ENCODE measurements at places on chromosomes 6 and 20.

GRCh38 chr6:49225471-49225870 is 237.6 kb downstream of the MMUT start:
- DNase-seq, result no peak

DNA sequence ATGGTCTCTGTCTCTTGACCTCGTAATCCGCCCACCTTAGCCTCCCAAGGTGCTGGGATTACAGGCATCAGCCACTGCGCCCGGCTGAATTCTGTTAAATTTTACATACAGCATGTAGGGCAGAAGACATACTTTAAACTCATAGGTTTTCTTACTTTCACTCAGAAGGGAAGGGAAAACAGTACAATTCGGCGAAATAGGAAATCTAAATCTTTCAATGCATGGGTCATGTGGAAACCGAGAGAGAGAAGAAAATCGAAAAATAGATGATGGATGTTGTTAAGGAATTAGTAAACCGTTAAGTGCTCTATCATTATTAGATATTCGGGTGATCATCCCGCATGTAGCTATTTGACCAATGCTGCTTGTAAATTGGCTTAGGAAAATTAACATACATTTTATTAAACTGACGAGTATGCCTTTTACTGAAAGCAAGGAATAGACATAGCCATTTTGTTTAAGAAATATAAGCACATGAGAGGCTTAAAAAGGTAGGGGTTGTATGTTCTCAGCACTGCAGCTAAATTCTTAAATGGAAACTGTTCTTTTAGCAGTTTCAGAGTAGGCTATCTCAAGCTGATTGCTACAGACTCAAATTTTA is 164.7 kb upstream of the AGPAT4 start:
- no peak for DNase-seq

DNA sequence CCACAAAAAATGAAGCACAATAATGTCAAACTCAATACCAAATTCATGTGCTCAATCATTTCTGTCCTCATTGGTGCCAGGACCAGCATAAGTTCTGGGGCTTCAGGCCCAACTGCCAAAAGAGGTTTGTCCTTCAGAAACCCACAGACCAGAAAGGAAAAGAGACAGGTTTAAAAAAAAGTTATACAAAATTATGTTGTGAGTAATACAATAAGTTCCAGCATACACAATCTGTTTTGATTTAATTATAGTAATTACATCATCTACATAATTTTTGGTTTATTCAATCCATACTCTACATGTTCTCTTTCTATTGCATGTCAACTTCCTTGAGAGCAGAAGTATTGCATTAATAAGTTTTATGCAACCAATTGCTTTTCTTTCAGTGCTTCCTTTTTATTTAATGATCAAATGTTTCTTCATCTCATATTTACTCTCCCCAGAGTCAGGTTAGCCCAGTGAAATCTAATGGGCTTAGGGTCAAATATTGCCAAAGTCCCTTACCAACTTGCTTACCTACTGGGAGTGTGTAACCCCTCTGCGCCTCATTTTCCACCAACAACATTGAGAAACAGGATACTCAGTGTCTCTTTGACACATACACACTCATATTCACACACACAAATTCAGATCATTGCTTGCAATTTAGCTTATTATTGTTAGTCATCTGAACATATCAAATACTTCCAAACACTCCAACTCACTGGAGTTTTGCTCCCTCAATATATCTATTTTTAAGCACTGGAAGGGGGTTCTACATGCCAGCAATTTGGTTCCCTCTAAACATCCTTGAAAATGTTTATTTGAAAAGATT is 424.4 kb upstream of the MARCKS start:
- DNase-seq, result no peak

- peak; percentile 42 for DNase-seq
Measured at GRCh38 chr6:25637960-25638434, 14.0 kb upstream of the SCGN start.

DNA sequence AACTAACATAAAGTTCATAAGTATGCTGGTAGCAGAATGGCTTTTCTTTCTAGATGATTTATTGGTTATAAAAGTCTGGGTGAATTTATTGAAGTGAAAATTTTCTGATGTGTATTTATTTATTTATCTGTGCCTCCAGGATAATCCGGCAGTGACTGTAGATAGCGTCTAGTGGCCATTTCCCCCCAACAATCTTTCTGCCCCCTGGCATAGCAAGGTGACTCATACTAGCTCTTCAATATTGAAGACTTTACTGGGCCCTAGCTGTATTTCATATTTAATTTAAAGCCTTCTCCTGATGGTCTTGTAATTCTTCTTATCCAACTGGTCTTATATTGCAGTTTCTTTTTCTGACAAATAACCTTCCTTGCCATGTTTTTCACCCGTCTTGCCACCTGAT is 154.1 kb upstream of the SGK1 start:
- DNase-seq, result no peak

GRCh38 chr6:36766399-36766945 is 68.8 kb downstream of the RAB44 start:
- no peak for DNase-seq

- DNase-seq, result no peak
Measured at GRCh38 chr20:52269321-52269720, 77.7 kb upstream of the ZFP64 start.

GRCh38 chr20:4929686-4930397 is 71.5 kb downstream of the SLC23A2 start:
- DNase-seq, result peak; percentile 40

- no peak for DNase-seq
Measured at GRCh38 chr20:15512916-15513315, 1060.3 kb downstream of the KIF16B start.

DNA sequence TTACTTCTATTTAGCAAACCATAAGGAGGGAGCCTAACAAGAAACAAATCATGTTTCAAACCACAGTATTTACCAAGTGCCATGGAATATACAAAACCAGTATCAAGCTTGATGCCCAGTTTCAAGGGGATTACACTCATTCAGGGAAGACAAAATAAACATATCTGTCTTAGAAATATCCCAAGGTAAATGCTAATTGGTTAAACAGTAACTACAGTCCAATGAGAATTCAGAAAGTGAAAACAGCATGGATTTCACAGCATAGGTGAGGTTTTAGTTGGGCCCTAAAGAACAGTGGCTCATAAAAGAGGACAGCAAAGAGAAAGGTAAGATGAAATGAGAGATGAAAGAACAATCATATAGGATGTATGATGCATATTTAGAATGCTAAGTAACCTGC is 110.3 kb downstream of the CHD6 start:
- no peak for DNase-seq

DNA sequence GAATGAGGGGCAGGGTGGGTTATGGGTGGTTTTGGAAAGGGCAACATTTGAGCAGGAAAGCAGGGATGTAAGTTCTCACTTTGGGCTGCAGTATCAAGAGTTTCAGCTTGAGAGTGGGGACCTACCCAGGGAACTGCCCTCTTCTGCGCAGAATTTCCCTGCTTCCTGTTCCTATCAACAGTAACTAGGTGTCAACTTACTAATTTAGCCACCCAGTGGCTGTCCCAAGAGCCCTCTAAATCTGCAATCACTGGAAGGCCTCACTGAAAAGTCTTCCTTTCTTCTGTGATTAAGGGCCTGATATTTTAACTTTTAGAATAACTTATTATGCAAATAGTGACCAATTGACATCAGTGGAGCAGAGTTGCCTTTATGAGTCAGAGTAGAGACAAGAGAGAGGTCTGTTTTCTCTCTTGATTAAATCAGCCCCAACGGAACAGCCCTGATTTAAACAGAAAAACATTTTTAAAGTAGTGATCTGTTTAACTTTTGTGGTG is 118.2 kb upstream of the RIPOR2 start:
- no peak for DNase-seq

- DNase-seq, result peak; percentile 99
Measured at GRCh38 chr20:11350126-11351005, 567.3 kb upstream of the BTBD3 start.

DNA sequence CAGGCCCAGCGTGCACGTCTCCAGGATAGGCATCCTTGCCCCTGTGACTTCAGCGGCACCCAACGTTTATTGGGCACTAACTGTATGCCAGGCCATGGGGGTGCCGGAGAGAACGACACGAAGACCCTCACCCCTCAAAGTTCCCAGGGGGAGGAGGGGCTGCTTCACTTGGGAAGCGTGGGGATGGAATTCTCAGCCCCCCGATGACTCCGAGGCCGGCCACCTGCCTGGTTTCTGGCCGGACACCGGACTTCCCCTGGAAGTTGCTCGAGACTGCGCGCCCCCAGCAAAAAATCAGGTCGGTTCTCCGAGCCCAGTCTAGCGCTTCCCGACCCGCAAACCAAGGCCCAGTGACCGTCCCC is 275 bp upstream of the MAVS start:
- DNase-seq, result no peak

DNA sequence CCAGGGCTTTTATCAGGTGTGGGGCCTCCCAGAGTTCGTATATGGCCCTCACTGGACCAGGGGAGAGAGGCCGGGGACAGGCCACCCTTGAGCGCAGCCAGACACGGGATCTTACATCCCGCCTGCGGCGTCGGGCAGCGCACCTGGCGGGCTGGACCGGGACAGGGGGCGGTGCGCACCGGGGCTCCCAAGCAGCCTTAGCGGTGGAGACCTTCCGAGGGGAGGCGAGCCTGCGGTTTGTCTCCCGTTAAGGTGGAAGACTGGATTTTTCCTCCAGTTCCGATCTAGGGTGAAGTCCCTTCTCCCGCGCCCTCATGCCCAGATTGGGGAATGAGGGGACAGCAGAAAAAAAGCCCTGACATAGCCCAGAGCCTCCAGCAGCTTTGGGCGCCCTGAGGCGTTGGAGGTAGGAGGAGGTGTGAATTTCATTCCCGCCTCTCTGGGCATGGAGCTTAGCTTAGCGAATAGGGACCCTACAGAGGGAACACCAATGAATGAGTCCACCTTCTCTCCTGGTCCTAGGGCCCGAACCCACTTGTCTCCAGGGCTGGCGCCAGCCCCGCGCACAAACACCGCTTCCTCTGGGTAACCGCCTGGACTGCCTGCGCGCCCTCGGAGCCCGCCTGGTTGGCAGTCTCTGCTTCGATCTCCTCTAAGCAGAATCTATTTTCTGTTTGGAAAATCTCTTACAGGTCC is 6.7 kb upstream of the LAMP5 start:
- no peak for DNase-seq

DNA sequence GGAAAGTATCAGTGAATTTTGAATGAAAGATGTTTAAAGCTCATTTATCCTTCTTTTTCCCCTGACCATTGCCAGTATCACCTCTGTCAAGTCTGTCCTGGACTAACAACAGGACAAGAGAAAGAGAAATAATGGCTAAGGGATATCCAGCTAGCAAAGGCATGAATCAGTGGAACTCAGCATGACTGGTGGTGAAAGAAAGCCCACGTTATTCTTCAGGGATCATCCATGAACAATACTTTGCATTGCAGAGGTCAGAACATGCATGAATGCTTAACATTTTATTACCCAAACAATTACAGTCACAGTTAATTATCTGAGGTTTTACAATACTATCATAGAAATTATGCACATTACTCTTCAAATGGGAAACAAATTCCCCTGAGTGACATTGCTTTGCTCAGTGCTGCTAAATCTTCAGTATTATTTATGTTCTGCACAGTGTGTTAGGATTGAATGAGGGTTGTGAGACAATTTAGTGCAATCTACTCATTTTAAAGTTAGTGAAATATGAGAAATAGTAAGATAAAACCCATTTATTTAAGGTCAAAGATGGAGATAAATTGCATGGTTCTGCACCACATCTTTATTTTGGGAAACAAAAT is 350.7 kb downstream of the KHDRBS2 start:
- DNase-seq, result no peak

- DNase-seq, result no peak
Measured at GRCh38 chr6:82968708-82969107, 96.9 kb downstream of the UBE3D start.

DNA sequence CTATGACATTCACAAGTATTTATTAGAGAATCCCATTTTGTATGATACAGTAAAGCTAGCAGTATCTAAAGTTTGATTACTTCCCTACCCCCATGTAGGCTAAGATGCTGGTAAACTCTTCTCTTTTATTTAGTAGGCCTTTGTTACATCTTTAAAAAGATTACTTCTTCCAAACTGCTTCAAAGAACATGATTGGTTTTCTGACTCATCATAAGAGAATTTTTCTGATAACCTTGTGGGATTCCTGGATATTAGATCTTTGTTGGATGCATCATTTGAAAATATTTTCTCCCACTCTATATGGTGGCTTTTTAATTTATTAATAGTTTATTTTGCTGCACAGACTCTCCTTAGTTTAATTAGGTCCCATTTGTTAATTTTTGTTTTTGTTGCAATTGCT is 898.3 kb upstream of the ADGRB3 start:
- DNase-seq, result no peak

GRCh38 chr20:57458400-57459160 is 66.4 kb downstream of the CTCFL start:
- DNase-seq, result no peak

DNA sequence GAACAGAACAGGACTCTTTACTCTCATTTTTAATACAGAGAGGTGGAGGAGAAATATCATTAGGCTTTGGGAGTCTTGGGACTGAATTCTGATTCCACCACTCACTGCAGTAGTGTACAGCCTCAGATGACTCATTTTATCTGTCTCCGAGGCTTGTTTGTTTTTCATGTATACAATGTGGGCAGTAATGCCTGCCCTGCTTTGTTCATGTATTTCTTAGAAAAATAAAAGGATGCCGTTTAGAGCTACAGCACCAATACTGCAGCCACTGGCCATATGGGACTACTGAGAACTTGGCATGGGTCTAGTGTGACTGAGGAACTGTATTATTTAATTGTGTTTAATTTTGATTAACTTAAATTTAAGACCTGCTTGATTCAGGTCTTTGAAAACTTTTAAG is 41.2 kb upstream of the JAG1 start:
- DNase-seq, result peak; percentile 72

- no peak for DNase-seq
Measured at GRCh38 chr6:87572883-87573282, 16.9 kb downstream of the RARS2 start.

GRCh38 chr6:92114091-92114675 is 1305.2 kb downstream of the EPHA7 start:
- no peak for DNase-seq

- DNase-seq, result no peak
Measured at GRCh38 chr6:137800762-137801161, 66.3 kb upstream of the TNFAIP3 start.

DNA sequence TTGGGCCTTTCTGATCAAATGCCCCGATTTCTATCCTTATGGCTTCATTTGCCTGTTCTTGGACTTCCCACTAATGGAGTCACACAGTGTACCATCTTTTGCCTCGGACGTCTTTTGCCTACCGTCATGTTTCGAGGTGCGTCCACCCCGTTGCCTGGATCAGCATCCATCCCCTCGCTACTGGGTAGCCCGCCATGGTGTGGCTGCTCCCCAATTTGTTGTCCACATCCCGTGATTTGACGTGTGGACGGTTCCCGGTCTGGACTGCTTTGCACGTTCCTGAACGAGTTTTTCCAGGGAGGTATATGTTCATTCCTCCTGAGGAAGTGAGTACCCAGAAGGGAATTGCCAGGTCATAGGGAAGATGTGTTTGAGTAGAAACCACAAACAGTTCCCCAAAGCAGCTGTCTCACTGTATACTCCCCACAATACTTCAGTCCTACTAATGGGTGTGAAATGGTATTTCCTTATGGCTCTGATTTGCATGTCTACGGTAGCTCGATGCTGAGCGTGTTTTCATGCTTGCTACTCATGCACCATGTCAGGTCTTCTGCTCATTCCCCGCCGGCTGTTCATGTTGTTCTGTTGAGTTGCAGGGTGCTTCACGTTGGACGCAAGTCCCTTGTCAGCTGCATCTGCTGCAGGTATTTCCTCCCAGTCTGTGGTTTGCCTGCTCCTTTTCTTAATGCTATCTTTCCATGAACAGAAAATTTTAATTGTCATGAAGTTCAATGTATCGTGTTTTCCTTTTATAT is 86.8 kb upstream of the AFDN start:
- DNase-seq, result no peak

GRCh38 chr6:100806296-100806695 is 74.8 kb downstream of the ASCC3 start:
- DNase-seq, result no peak

Data from epithelial cell of esophagus (primary cell).